Adrenal gland (tissue), 19 donors: ENCODE measurements at places on chromosomes 11 and 22.
A peak's percentile ranks its signal among the peaks of the same experiment; 100 is the strongest.

GRCh38 chr11:106447631-106448191 is 370.2 kb downstream of the AASDHPPT start:
- no peaks in the 10 kb centered on the region for H3K4me1 ChIP-seq
- no peak for DNase-seq
- no peaks in the 10 kb centered on the region for H3K36me3 ChIP-seq
- no peaks in the 10 kb centered on the region for H3K27me3 ChIP-seq

DNA sequence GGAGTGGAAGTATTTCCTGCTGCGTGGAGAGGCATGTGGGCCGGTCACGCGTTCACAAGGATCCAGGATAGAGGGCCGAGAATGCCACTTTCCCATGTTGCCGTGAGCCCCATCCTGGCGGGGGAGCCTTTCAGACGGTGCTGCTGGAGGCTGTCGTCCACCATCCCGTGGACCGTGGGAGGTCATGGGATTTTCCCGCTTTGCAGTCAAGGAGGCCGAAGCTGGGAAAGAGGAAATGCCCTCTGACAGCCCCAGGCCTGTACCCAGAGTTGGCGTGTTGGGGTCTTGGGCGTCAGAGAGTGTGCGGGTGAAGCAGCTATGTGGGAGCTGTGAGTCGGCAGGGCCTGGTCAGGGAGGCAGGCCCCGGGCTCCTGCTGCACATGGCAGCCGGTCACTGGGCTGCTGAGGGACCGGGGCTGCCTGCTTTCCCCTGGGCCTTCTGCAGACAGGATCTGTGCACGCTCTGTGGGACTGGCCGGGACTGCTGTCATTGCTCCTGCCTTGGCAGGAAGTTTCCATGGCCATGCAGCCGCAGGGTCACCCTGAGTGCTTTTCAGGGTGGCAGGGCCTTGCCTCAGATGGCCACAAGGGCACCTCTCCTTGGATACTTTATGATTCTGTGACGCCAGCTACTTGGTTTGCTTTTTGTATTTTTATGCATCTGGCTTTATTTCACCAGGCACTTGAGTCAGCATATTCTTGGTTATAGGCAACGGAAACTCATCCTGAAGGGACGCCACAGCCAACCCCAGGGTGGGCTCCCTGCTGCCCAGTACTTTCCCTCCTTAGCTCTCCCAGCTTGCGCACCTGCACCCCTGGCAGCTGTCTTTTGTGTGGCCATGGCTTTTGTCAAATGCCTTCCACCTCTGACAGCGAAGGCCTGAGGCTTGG is 52.4 kb downstream of the AP2A2 start:
- no peak for DNase-seq
- H3K27ac ChIP-seq = no peak overlapping the region
- peaks cover 48% of the 10 kb centered on the region for H3K36me3 ChIP-seq
- H3K4me3 ChIP-seq = no peak overlapping the region
- no peaks in the 10 kb centered on the region for H3K27me3 ChIP-seq

DNA sequence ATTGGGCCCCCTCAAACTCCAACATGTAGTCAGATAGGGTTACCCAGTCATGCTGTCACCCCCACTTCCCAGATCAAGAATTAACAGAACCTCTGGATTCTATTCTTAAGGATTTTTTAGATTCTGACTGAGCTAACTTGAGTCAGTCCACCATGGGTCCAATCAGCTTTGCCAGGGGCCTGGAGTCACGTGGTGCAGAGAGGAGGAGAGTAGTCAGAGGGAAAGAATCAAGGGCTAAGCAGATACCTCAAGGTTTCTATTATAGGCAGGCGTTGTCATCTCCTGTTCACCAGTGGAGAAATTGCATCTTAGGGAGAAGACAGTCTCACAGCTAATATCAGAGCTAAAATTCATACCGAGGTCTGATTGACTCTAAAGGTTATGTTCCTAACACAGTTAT is 28.2 kb downstream of the FZD4 start:
- DNase-seq = no peak
- no peaks in the 10 kb centered on the region for H3K36me3 ChIP-seq
- H3K4me3 ChIP-seq = no peak overlapping the region
- no peaks in the 10 kb centered on the region for H3K27me3 ChIP-seq

DNA sequence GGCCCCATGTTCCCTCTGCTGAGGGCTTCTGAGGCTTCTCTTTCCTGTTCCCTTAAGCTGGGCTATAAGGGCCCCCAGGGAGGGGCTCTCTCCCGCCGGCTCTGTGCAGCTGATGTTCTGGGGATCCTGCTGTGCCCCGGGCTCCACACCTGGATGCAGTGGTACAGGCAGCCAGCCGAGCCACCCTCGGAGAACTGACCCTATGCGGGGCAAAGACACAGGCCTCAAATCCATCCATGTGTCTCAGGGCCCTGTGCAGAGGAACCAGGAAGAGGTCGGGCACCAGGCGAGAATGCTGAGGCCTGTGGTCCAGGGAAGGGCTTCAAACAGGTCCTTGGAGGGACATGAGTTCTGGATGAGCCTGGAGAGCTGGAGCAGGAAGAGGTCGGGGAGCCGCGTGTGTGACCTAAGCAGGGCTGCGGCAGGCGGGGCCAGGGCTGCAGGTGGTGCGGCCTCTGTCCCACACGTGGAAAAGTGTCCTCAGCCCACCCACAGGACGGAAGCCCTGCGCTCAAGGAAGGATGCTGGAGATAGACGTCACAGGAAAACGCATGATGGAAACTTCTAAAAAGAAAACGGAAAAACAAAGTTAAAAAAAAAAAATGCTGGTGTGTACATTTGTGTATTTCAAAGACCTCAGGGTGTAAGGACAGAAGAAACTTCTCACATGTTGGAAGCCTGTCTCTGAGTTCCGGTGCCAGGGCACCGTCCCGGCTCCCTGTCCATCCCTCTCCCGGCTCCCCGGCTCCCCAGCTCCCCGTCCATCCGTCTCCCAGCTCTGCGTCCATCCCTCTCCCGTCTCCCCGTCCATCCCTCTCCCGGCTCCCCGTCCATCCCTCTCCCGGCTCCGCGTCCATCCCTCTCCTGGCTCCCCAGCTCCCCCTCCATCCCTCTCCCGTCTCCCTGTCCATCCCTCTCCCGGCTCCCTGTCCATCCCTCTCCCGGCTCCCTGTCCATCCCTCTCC is 1149.2 kb downstream of the BRD1 start:
- H3K27me3 ChIP-seq = no peaks in the 10 kb centered on the region
- no peak overlapping the region for H3K4me3 ChIP-seq
- no peaks in the 10 kb centered on the region for H3K4me1 ChIP-seq
- no peaks in the 10 kb centered on the region for H3K36me3 ChIP-seq
- H3K27ac ChIP-seq = no peak overlapping the region
- no peak for DNase-seq

GRCh38 chr11:65316227-65317024 is 1.8 kb downstream of the CDC42EP2 start:
- no peak overlapping the region for H3K4me3 ChIP-seq
- no peak for DNase-seq
- H3K36me3 ChIP-seq = no peaks in the 10 kb centered on the region
- H3K27me3 ChIP-seq = no peaks in the 10 kb centered on the region
- H3K4me1 ChIP-seq = peaks cover 17% of the 10 kb centered on the region

- H3K4me3 ChIP-seq = no peak overlapping the region
- DNase-seq = no peak
- H3K27me3 ChIP-seq = no peaks in the 10 kb centered on the region
- no peak overlapping the region for H3K27ac ChIP-seq
- no peaks in the 10 kb centered on the region for H3K36me3 ChIP-seq
- H3K4me1 ChIP-seq = no peaks in the 10 kb centered on the region
Observed at GRCh38 chr22:21677606-21678443, 12.0 kb downstream of the PPIL2 start.

- H3K4me3 ChIP-seq = no peak overlapping the region
Observed at GRCh38 chr22:23064381-23065068, 5.8 kb upstream of the GNAZ start.

DNA sequence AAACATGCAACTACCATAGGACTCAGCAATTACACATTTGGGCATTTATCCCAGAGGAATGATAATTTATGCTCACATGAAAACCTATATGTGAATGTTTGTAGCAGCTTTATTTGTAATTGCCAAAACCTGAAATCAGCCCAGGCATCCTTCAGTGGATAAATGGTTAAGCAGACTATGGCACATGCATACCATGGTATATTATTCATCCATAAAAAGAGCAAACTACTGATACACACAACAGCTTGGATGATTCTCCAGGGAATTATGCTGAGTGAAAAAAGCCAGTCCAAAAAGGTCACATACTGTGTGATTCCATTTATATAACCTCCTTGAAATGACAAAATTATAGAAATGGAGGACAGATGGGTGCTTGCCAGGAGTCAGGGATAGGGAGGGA is 86.7 kb downstream of the ALX4 start:
- DNase-seq = no peak
- H3K4me1 ChIP-seq = peaks cover 7% of the 10 kb centered on the region
- no peaks in the 10 kb centered on the region for H3K36me3 ChIP-seq
- H3K27me3 ChIP-seq = no peaks in the 10 kb centered on the region
- no peak overlapping the region for H3K4me3 ChIP-seq

- DNase-seq = peak; percentile 49
- no peak overlapping the region for H3K27ac ChIP-seq
- no peaks in the 10 kb centered on the region for H3K27me3 ChIP-seq
- H3K36me3 ChIP-seq = no peaks in the 10 kb centered on the region
Observed at GRCh38 chr11:23112987-23113886, 253.0 kb upstream of the CCDC179 start.

DNA sequence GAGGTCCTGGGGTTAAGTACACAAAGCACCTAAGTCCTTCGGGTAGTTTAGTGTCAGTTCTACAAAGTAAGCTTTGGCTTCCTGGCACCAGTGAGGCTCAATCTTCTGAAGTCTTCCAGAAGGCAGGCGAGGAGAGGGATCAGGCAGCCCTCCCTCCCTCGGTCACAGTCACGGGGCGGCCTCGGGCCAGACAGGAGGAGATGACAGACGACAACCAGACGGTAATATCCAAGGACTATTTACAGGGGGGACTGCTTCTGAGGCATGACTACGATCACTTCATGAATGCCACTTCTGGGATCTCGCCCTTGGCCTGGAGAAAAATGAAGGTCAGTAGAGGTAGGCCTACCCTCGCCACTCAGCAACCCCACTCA is 383 bp upstream of the TMEM223 start:
- peak overlapping the region; percentile 71 for H3K27ac ChIP-seq
- no peaks in the 10 kb centered on the region for H3K27me3 ChIP-seq
- peak; percentile 66 for DNase-seq
- peaks cover 36% of the 10 kb centered on the region for H3K4me1 ChIP-seq
- peak overlapping the region; percentile 81 for H3K4me3 ChIP-seq
- peaks cover 65% of the 10 kb centered on the region for H3K36me3 ChIP-seq

DNA sequence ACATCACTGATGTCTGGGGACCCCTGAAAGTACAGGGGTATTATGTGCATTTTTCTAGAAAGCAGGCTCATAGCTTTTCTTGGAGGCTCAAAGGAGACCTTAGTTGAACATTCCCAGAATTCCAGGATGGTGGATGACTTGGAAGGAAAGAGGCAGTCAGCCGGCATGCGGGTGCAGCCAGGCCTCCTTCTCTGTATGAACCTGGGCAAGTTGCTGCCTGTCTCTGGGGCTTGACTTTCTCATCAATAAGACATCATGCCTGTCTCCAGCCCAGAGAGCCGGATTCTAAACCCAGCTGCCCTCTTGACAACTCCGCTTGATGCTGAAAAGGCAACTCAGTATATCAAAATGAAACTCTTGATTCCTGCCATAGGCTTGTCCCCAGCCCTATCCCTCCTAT is 12.6 kb downstream of the MS4A15 start:
- no peak overlapping the region for H3K27ac ChIP-seq
- DNase-seq = no peak
- no peak overlapping the region for H3K4me3 ChIP-seq

GRCh38 chr11:64729851-64730382 is 6.9 kb upstream of the NRXN2 start:
- H3K4me3 ChIP-seq = no peak overlapping the region
- no peaks in the 10 kb centered on the region for H3K27me3 ChIP-seq
- peak; percentile 71 for DNase-seq
- no peaks in the 10 kb centered on the region for H3K36me3 ChIP-seq
- no peaks in the 10 kb centered on the region for H3K4me1 ChIP-seq

GRCh38 chr11:13152264-13152663 is 125.3 kb upstream of the BMAL1 start:
- H3K4me1 ChIP-seq = no peaks in the 10 kb centered on the region
- no peaks in the 10 kb centered on the region for H3K36me3 ChIP-seq
- no peak overlapping the region for H3K4me3 ChIP-seq
- DNase-seq = no peak
- H3K27ac ChIP-seq = no peak overlapping the region
- H3K27me3 ChIP-seq = peaks cover 3% of the 10 kb centered on the region

- DNase-seq = no peak
- H3K4me3 ChIP-seq = no peak overlapping the region
- H3K4me1 ChIP-seq = peaks cover 15% of the 10 kb centered on the region
- H3K27me3 ChIP-seq = no peaks in the 10 kb centered on the region
- no peaks in the 10 kb centered on the region for H3K36me3 ChIP-seq
Observed at GRCh38 chr11:121892863-121893262, 223.2 kb downstream of the BLID start.

- DNase-seq = no peak
- H3K36me3 ChIP-seq = no peaks in the 10 kb centered on the region
- H3K27me3 ChIP-seq = no peaks in the 10 kb centered on the region
- H3K27ac ChIP-seq = peak overlapping the region; percentile 77
- peak overlapping the region; percentile 77 for H3K4me3 ChIP-seq
- H3K4me1 ChIP-seq = peaks cover 26% of the 10 kb centered on the region
Observed at GRCh38 chr11:64803846-64804345, 882 bp upstream of the MAP4K2 start.

GRCh38 chr22:30869667-30870395 is 98.7 kb downstream of the MORC2 start:
- no peaks in the 10 kb centered on the region for H3K36me3 ChIP-seq
- H3K27ac ChIP-seq = no peak overlapping the region
- no peak for DNase-seq
